CD4-positive, alpha-beta T cell treated with Interleukin-15 for 1 hour (primary cell): ENCODE measurements at places on chromosomes 3 and 15.

DNA sequence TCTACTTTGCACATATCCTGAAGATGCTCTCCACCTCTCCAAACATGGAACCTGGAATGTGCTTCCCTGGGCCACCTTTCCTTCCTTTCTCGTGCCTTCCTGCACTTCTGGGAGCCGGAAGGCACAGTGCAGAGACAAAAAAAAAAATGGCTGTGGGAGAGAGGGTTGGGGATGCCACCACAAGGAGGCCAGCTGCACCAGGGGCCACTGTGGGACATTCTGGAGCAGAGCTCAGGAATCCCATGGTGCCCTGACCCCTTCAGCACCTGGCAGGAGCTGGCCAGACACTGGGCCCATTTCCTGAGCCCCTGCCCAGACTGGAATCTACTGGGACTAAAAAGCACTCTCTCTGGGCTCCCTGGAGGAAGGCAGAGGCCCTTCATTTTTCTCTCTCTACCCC, 7.9 kb upstream of the BCL2L10 start:
- no peak for DNase-seq

- DNase-seq, result no peak
Measured at GRCh38 chr3:118412503-118412902, 622.1 kb downstream of the IGSF11 start.

GRCh38 chr3:197736010-197736490, 654 bp downstream of the RUBCN start:
- DNase-seq, result peak; percentile 31

- no peak for DNase-seq
Measured at GRCh38 chr3:197331131-197331530, 32.7 kb upstream of the DLG1 start.

DNA sequence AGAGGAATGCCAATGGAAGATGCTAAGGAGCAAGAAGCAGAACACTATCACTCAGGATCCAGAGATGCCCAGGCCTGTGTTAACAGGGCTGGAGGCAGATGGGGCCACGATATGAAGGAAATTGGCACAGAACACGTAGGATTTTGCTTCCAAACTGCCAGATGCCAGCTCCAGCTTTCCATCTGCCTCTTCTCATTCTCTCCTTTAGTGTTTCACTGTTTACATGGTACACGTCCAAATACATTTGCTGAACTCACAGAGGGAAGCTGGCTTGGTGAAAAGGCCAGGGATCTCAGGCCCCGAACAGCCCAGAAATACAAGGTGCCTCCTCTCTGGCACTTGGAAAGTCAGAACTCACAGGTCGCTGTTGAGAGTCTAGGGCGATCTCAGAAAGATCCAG, 187.0 kb downstream of the NTRK3 start:
- no peak for DNase-seq

DNA sequence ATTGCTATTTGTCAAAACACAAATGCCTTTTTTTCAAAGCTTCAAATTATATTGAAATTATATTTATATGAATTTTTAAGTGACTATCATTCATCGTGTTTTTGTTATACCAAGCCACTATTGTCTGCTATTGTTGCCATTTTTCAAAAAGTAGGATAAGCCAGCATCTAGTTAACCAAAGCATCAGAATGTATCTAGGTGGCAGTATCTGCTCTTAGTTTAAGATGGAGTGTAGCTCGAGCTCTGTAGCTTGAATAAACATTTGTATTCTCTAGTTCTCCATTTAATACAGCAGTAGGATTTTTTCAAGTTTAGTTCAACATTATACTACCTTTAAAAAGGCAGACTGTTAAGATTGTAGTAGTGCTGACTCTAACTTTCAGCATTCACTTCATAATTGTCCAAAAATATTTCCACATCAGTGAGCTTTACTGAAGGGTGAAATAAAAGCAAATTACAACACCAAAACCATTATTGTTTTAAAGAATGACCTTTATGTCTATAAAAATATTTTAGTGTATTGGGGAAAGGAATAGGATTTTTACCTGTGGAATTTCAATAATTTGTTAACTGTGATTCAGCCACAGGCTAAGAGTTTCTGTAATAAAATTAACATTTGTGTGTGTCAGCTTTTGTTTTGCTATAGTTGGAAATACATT, 19.6 kb upstream of the C15orf61 start:
- DNase-seq, result no peak

DNA sequence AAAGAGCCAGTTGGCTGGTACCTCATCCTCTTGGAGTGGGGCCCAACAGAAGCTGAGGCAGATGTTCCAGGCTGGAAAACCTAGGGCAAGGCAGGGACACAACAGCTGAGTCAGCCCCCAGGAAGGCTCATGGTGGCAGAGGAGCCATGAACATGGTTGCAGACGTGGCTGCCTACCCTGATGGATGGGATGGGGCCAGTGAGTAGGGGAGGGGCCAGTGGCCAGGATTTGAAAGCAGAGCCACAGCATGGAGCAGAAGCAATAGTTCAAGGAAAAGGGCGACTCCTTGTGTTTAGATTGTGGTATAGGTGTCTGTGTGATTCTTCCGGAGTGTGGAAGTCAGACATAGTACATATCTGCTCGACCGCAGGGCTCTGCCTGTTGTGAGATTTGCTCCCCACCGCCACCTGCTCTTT, 24.2 kb downstream of the PXYLP1 start:
- DNase-seq, result peak; percentile 47

GRCh38 chr3:143480344-143480743, 360.8 kb downstream of the CHST2 start:
- DNase-seq, result no peak

DNA sequence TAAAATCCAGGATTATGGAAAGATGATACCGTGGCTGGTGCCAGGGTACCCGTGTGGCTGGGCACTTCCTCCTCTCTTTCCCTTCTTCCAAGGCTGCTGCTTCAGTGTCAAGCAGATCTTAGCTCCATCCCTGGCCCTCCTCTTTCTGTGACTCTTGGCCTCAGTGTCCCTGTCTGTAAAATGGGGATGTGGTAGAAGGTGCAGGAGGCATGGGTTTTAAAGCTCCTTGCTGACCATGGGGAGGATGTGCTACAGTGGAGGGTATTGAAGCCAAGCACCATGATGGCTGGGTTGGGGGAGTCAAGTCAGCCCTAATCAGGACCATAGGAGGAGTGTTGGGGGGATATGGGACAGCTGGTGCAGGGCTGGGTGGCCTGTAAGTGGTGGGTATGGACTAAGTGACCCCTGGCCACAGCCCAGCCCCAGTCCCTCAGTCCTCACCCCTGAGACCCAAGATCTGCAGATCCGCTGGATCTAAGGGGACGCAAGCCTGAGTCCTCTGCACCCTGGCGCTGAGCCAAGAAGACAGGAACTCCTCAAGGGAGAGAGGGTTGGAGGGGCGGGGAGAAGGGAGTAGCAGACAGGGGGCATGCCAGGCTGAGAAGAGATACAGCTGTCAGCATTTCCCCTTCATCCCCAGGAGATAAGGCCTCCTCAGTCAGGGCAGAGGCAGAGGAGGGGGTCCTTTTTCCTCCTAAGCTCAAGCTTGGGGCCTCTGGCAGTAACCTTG, 12.0 kb downstream of the PTH1R start:
- DNase-seq, result no peak

GRCh38 chr3:130971208-130971607, 55.4 kb downstream of the ASTE1 start:
- DNase-seq, result no peak

- DNase-seq, result no peak
Measured at GRCh38 chr3:25593001-25593400, 71.7 kb downstream of the TOP2B start.

DNA sequence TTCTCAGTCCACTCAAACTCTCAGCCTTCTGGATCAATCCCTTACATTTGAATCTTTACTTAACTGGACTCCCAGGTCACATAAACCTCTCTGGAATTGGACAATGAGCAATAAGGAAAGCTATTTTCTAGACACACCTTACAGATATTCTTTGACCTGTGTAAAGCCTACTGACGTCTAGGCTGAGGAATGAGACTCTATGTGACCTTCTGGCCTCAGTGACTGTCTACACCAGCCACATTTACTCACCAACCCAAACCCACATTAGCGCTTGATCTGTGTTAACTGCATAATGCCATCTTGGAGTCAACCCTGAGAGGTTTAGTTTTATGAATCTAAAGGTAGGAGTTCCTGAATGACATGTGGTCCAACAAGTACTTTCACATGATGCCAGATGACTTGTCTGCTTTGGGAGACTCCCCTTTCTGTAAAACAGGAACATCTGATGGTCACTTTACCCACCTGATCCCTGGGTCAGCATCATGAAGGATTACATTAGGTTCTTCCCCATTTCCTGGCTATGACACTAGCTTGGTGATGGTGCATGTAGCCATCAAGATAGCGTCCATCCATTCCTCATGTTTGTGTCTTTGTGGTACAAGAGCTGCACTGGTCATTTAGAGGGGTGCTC, 11.4 kb upstream of the COMMD2 start:
- DNase-seq, result no peak
